ENCODE measurements at places on chromosomes 11 and 22.

GRCh38 chr11:13391217-13391616 is 71.8 kb downstream of the BTBD10 start:
- DNase-seq = no peak

- no peak for DNase-seq
Measured at GRCh38 chr11:113651023-113651422, 55.1 kb downstream of the TMPRSS5 start.

DNA sequence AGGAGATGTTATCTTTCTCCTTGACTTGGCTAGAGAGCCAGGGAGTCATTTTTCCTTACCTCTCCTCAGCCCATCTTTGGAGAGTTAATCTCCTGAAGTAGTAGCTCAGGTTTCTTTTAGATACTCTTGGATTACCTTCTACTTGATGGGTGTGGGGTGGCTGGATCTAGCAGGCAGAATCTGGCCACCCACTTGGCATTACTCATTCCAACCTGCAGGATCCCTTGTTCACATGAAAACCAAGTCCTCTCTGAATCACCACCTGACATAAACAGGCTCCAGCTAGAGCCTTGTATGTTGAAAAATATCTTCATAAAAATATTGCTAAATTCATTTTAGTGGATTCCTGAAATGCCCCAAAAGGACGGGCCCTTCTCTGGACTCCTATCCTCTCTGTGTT is 250.6 kb upstream of the PLET1 start:
- DNase-seq = no peak

- DNase-seq = no peak
Measured at GRCh38 chr22:49765091-49765771, 62.4 kb downstream of the BRD1 start.

DNA sequence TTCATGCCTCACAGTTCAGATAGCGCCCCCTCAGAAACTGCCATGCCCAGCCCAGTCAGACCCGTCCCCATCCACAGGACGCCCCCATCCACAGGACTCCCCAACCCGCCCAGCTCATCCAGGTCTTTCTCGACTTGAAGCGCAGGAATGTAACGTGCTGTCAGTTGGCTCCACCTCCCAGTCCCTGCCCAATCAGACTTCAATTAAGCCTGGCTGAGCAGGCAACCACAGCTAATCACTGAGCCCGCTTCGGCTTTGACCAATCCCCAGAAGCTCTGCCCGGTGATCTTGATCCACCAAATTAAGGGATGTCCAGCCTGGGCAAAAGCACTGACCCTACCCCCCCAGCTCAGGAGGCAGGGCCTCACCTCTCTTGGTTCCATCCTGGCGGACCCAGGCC is 10.5 kb upstream of the MFNG start:
- DNase-seq = no peak

DNA sequence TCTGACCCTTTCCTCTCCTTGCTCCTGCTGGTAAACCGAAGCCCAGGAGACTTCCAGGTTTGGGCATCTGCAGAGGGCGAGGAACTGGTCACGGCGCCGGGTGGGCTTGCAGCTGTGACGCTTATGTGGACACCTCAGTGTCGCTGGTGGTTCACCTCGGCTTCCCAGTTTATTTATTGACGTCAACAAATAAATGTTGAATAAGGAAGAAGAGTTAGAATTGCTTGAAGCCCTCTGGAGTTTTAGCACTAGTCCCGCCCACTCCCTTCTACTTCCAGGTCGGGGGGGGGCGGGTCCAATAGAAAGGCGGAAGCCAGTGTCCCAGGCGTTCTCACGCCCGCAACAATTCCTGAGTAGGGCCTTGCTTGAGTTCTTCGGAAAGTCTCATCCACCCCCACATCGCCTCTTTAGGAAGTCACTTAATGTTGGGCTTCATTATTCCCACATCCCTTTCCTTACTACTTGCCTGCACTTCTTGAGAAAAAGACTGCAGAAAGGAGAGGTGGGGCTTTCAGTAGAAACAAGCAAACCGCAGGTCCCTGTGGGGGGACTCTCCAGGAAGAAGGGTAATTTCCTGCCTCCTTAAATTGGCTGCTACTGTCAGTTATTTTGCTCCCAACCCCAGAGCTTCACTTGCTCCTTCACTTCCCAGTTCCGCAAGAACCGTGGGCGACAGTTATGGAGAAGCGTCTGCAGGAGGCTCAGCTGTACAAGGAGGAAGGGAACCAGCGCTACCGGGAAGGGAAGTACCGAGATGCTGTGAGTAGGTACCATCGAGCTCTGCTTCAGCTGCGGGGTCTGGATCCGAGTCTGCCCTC is at the start of gene TTC9C:
TTC9C (plus strand) TSS at position 316 of the 818 bp plus-strand sequence; CDS start at position 679, 363 bp downstream.
- peak; percentile 78 for DNase-seq

- DNase-seq = no peak
Measured at GRCh38 chr11:11845551-11845950, 3.8 kb downstream of the USP47 start.

DNA sequence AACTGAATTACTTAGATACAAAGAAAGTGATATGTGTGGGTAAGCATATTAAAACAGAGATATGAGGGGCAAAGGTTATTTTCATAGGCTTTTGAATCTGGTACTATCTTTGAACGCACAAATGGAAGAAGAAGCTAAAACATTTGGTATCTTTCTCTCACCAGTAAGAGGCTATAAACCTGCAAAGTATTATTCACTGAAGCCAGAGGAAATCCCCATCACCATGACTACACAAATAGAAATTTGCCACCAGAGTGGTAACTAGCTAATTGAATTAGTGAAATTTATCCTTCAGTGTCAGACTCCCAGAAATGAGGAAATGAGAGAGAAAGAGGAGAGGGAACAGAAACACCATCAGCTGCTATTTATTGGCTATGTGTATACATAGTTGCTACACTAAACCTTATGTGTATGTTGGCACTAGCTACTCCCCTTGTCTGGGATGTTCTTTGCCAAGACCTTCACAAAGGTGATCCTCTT is 503.4 kb downstream of the DLG2 start:
- DNase-seq = no peak

- peak; percentile 33 for DNase-seq
Measured at GRCh38 chr11:118872403-118872821, 11.3 kb upstream of the CXCR5 start.

DNA sequence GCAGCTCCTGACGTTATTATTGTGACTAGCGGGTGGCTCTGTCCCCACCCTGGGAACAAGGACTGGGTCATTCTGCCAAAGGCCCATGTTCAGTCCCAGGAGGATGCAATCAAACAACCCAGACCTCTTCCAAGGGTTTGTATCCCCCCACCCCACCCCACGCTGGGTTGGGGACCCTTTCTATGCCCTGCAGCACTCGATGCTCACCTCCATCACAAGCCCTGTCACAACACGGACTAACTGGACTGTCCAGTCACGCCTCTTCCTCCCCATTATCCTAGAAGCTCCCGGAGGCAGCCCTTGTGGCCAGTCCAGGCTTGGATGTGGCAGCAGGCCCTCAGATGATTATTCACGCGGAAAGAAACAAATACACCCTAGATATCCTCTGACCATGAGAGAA is 3.7 kb downstream of the SHANK2 start:
- DNase-seq = no peak

DNA sequence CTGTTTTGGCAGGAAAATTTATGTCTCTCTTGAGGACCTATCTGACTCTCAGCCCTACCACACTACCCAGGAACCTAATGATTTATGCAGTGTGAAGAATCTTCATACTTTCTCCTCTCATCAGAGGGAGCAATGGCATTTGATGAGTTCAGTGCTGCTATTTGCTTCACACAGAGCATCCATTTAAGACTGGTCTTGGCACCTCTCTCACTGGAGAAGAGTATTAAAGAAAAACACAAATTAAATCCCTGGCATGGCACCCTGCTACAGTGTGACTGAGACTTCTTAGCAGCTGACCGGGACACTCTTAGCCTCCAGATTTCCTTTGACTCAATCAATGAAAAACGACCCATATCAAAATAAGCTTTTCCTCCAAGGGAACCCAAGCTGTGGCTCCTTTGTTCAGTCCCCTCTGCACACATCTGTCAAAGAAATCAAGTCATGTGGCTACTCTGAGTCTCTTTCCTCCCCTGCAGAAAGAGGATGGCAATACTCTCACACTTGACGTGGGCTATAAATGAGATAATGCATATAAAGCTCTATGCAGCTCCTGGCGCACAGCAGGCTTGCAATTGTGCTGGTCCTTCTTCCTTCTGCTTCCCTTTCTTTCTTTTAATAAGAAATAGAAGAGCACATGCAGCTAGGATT is 186.1 kb upstream of the E2F8 start:
- DNase-seq = no peak

DNA sequence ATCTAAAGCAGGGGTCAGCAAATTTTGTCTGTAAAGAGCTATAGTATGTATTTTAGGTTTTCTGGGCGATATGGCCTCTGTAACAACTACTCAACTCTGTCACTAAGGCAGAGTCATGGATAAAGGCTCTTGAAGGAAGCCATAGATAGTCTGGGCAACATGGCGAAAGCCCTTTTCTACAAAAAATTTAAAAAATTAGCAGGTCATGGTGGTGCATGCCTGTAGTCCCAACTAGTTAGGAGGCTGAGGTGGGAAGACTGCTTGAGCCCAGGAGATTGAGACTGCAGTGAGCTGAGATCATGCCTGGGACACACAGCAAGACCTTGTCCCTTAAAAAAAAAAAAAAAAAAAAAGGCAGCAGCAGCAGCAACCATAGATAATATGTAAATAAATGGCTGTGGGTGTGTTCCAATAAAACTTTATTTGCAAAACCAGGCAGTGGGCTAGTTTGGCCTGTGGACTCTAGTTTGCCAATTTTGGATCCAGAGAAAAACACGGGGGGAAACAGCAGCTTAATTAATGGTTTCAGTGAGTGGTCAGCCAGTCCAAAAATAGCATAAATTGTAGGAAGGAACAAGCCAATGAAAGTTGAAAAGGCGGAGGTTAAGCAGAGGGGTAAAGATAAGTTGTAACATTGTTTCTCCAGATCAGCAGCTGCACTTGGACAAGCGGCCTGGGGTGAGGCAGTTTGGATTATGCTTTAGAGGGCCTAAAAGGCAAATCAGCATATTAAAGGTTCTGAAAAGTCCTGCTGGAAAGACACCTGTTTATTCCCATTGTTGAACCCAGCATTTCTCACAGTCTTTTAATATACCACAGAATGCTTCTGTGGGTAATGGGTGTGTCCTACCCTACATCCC is 62.6 kb downstream of the KIAA1671 start:
- no peak for DNase-seq

DNA sequence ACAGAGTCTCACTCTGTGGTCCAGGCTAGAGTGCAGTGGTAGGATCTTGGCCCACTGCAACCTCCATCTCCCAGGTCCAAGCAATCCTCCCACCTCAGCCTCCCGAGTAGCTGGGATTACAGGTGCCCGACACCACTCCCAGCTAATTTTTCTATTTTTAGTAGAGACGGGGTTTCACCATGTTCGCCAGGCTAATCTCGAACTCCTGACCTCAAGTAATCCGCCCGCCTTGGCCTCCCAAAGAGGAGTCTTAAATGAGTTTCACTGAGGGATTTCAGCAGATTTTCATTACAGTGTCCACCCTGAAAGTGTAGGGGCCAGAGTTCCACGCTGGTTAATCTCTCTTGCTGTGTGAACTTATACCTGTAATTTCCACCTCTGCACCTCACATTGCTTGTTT is 412 bp upstream of the RPS3 start:
- DNase-seq = no peak

DNA sequence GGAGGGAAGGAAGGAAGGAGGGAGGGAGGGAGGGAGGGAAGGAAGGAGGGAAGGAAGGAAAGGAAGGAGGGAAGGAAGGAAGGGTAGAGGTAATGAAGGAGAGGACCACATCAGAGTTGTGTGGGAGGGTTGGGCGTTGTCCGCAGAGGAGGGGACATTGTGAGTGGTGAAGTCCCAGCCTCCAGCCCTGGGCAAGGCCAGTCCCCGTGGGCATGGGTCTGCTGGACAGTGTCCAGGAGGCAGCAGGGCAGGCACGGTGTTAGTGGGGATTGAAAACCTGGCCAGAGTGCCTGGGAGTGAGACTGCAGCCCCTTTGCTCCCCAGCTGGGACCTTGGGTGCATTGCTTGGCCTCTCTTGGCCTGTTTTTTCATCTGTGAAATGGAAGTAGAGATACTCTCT is 1462.3 kb downstream of the BRD1 start:
- DNase-seq = no peak

DNA sequence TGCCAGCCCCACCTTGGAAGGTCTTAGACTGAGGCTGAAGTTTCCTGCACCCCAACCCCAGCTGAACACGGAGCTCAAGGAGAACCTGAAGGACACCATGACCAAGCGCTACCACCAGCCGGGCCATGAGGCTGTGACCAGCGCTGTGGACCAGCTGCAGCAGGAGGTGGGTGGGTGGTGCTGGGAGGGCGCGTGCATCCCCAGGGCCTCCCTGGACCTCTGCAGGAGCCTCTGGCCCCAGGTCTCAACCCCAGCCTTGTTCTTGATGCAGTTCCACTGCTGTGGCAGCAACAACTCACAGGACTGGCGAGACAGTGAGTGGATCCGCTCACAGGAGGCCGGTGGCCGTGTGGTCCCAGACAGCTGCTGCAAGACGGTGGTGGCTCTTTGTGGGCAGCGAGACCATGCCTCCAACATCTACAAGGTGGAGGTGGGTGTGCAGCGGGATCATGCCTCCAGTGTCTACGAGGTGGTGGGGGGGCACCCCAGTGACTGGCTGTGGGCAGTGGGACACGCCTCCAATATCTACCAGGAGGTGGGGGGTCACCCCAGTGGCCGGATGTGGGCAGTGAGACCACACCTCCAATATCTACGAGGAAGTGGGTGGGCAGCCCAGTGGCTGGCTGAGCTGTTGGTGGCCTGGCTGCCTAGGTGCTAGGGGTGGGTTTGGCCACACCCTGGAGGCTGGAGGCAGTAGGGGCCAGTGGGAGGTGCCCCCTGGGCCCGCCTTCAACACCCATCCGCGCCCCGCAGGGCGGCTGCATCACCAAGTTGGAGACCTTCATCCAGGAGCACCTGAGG is 4.6 kb downstream of the CD151 start:
- no peak for DNase-seq

- no peak for DNase-seq
Measured at GRCh38 chr22:49948958-49949913, 11.3 kb upstream of the PIM3 start.

DNA sequence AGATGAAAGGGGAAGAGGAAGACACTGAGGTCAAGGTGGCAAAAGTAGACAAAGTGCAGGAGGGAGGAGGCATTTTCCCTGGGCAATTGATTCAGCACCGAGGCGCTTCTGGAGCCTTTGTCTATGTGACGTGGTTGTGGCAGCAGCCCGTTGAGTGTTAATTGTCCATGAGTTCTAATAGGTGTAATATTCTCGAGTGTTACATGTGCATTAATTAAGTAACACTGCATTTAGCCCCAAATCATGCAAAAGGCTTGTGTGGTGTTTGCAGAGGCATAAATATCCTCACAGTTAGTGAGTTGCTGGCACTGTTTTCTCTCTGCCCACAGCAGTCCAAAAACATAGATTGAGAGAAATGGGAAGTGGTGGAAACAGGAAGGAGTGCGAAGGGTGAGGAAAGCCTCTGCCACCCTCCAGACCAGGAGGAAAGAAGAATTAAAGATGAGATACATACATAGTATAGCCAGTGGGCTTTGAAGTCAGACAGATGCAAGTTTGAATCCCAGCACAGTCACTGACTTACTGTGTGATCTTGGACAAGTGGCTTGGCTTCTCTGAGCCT is 361.2 kb downstream of the MN1 start:
- DNase-seq = no peak

- DNase-seq = no peak
Measured at GRCh38 chr11:20011307-20011951, 148.8 kb downstream of the DBX1 start.
